NCI-H526 (cell line): ENCODE measurements at places on chromosomes 16 and 17.

DNA sequence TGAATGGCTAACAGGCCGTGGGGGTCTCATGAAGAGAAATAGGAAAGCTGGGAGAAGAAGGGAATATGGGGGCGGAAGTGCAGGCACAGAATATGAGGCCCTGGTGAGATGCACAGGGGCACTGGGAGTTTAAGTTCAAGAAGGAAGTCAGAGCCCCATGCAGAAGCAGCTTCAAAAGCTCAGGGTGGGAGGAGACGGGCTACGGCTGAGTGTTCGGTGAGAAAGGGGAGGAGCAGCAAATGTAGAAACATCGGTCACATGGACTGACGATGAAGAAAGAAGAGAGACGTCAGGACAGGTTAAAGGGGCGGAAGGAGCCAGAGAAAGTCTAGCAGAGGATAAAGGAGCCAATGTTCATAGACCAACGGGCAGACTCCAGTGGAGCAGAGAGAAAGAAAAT is 204.5 kb upstream of the ZFHX3 start:
- DNase-seq, result no peak

DNA sequence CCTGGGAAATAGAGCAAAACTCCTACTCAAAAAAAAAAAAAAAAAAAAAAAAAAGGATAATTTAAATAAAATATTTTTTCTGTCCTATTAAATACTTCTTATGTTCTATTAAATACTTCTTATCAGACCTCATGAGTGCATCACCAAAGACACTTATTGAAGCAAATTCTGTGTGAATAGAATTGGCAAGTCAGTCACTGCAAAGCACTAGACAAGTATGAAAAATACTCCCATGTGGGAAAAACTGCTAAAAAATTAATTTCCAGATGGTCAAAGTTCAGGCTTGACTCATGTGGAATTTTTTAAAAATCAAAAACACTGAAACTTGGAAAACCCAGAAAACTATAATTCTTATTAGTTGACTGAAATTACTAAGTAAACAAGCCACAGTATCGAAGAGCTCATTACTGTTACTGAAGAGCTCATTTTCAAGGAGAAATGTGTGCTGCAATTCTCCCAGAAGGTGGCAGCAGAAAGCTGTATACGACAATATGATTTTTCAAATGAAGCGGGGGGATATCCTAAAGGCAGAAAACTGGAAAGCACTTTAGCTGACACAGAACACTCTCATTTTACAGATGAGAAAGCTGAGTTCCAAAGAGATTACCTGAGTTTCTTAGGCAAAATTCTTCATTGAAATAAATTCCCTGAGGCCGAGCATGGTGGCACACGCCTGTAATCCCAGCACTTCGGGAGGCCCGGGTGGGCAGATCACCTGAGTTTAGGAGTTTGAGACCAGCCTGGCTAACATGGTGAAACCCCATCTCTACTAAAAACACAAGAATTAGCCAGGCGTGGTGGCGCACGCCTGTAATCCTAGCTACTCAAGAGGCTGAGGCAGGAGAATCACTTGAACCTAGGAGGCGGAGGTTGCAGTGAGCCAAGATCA is 15.9 kb upstream of the FBXO47 start:
- peak; percentile 47 for DNase-seq

DNA sequence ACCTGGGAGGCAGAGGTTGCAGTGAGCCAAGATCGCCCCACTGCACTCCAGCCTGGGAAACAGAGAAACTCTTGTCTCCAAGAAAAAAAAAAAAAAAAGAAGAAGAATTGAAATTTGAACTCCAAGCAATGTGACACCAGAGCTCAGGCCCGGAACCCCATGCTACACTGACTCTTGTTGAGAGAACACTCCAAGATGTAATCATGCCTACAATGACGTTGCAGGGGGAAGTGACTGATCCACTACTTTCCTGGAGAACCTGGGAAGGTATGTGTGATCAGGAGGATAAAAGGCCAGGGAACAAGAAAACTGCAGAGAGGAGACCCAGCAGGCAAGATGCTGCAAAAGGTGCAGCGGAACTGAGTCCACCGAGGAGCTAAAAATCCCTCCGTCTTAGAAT is 57.9 kb downstream of the ADCY9 start:
- no peak for DNase-seq

DNA sequence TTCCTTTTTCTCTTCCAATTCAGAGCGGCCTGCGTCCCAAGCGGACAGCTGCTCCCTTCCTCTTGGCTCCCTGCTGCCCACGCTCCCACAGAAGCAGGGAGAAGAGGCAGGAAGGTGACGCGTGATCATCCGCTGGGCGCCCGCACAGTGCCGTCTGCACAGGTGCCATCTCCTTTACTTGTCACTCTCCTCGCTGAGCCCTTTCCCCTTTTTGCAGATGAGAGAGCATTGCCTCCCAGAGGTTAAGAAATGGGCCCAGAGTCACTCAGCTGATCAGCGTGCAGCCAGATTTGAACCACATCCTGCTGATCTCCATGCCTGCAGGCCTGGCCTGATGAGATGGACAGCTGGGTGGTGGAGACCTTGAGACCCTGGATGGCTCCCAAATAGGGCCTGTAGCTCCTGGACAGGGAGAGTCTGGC is 299.8 kb downstream of the SEC14L1 start:
- DNase-seq, result no peak

DNA sequence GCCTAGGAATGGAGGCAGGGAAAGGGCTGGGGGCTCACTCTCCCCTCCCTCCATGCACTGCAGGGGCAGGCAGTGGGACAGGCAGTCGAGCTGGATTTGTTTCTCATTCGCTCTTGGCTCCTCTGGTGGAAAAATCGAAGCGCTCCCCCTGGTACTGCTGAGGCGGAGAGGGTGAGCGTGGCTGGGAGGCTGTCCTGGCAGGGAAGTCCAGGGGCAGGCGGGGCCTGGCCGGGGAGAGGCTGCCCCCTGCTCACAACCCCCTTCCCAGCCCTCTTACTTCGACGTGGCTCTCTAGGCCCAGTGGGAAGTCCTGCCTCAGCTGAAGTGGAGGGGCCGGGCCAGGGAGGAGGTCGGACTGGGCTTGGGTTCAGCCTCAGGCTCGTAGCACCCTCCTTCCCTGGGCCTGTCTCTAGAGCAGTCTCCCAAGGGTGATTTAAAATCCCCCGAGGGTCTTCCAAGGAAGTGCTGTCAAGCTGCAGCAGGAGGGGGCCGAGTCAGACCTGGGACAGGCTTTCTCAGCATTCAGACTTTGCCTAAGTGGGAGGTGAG is 16.5 kb upstream of the TMEM92 start:
- no peak for DNase-seq

DNA sequence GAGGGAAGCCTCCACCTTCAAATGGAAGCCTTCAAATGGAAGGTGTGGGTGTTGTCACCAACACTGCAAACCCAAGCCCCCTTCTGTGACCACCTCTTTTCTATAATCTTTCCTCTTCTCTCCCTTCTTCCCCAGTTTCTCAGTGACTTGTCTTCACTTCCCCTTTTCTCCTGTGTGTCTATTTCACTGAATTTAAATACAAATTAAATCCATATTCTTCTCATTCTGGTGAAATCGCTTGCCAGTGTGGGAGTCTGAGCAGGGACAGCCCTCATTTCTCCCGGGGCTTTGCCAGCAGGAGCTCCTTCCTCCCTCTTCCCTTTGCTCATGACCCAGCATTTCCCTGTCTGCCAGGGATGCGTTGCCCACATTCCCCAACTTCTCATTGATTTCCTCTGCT is 6.4 kb upstream of the ITGAX start:
- DNase-seq, result no peak

- DNase-seq, result no peak
These were observed 11.4 kb downstream of the SF3B3 start for GRCh38 chr16:70534971-70535370.

- DNase-seq, result no peak
These were observed 22.8 kb upstream of the NFAT5 start for GRCh38 chr16:69542974-69543373.

GRCh38 chr17:81370294-81370693 is 25.0 kb upstream of the BAHCC1 start:
- DNase-seq, result no peak

DNA sequence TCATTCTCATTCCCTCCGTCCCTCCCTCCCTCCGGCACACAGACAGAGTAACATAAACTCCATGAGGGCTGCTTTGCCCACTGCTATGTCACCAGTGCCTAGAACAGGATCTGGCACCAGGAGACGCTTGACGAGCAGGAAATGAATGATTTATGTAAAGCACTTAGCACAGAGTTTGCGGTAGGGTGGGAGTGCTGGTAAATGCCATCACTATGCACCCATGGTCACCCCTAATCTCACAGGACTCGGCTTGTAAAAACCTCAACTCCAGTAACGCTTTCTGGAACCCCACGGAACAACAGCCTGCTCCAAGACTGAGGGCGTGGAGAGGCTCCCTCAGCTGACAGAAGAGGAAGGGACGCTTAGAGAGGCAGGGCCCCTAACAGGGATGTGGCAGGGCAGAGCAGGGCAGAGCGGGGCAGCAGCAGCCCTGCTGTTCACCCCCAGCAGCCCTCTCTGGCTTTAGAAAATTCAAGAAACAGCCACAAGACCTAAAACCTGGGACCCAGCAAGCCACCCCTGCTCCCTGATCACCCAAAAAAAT is 156.9 kb downstream of the C16orf78 start:
- no peak for DNase-seq

GRCh38 chr17:32927201-32927723 is 691 bp upstream of the TMEM98 start:
- DNase-seq, result no peak
